Activated CD4-positive, alpha-beta T cell treated with anti-CD3 and anti-CD28 coated beads, Interleukin-2, amount 50 U/mL, for 1 hour (primary cell): ENCODE measurements at places on chromosomes 1 and 21.

GRCh38 chr1:55155522-55155921 is 59.6 kb downstream of the USP24 start:
- no peak for DNase-seq

GRCh38 chr1:86201311-86201710 is 44.7 kb upstream of the COL24A1 start:
- no peak for DNase-seq

GRCh38 chr1:211605034-211605433 is 26.1 kb upstream of the SLC30A1 start:
- no peak for DNase-seq

DNA sequence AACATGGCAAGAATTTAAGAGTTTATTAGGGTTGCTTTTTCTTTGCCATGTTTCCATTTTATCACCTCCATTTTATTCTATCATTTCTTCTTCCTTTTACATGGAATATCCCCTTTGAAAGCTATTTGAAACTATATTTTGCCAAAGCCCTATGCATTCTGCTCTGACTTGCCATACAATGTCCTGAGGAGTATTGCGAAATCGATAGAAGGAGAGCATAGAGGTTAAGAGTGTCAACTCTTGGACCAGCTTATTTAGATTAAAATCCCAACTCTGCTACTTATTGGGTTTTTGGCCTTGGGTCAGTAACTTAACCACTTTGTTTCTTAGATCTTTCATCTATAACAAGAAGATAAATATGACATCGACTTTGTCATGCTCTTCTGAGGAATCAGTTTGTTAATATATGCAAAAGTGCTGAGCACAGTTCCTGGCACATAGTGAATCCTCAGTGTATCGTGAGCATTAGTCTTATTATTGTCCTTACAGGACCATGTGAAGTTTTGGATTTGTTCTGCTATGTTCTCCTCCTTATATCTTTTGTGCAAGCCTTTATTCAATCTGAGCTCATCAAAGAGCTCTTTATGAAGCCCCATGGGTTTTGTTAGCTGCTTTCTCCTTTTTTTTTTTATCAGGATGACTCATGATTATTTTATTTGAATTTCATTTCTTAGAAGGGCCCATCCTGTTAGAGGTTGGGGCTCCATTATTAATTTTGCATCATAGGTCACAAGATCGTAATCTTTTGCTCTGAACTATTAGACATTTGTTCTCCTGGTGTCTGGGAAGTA is 17.6 kb downstream of the ACKR1 start:
- no peak for DNase-seq

GRCh38 chr1:37177230-37177864 is 143.0 kb upstream of the GRIK3 start:
- no peak for DNase-seq

DNA sequence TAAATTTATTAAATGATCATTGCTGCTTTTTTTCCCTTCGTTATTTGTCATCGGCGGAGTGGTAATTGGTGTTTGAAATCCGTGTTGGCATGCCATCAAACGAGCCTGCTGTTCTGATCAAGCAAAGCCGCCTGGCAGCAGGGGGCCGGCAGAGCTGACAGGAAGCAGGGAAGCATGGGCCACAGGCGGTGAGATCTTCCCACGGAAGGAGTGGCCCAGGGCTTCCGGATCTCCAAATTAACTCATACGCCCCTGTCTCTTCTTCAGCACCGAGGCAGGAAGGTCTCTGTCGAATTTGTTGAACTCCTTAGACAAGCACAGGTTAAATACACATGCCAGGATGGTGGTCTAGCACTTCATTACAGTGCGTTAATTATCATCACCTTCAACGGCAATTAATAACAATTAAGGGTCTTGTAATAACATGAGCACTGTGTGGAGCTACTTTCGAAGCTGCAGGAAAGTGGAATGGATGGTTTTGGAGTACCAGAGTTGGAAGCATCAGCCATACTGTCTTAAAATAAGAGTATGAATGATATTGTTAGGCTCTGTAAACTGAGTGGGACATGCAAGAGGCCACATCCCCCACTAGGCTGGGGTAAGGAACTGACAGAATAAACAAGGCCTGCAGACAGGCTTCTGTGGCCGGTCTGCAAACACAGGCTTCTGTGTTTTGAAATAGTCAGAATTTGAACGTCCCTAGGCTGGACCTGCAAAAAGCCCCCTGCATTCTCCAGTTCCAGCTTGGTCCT is 199.4 kb upstream of the DAB1 start:
- DNase-seq: no peak

GRCh38 chr1:53878492-53879105 is 11.0 kb downstream of the YIPF1 start:
- no peak for DNase-seq

GRCh38 chr1:150561974-150562445 is 12.8 kb downstream of the ADAMTSL4 start:
- peak; percentile 80 for DNase-seq

DNA sequence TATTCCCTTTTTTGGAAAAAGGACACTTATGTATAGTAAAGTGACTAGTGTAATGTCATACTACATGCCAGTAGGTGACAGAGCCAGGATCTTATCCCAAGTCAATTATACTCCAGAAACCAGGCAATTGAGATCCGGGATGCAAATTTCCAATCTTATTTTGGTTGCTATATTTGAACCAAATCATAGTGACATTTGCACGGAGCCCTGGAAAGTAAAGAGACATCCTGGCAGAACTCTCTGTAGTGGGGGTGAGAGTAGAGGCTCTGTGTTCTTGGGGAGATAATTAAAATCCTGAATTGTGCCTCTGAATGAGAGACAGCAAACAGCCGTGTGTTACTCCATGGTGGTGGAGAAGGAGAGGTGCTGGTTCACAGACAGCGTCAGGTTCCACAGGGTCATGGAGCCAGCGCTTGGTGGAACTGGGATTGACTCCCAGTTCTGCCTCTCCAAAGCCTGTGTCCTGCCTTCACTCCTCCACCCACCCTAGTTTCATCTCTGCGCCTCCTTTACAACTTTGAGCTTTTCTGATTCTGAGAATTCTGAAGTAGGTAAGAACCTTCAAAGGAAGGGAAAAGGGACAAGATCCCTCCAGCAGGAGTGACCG is 432.3 kb downstream of the PTPRU start:
- no peak for DNase-seq

- no peak for DNase-seq
These were observed 9.8 kb downstream of the C8A start for GRCh38 chr1:56864430-56864829.

GRCh38 chr21:45029948-45030681 is 44.3 kb upstream of the ADARB1 start:
- DNase-seq: no peak

DNA sequence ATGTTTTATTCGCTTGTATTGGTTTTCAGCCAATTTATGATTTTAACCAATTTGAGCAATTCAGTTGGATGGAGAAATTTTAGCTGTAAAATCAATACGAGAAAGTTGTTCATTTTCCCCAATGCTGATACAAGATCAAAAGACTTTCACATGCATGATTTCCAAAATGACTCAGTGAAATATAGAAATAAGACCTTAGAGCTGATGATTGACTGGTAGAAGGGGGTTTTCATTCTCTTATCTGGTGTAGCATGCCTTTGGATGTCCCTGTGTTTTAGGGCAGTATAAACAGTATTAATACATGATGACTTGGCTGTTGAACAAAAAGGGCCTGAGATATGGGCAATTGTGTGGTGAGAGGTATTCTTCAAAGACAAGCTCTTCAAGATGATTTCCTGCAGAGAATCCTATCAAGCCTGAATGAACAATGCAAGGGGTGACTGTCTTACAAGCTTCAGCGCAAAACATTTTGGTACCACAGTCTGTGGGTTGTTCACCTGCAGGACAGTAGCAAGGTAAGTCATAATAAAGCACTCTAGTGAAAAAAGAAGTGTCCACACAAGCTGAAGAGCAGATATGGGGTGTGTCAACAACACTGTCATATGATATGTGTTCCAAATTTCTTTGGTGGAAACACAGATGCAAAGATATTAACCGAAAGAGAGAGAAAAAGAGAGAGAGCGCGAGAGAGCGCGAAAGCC is 156.2 kb downstream of the TNFSF18 start:
- no peak for DNase-seq

GRCh38 chr1:42931911-42932422 is 26.7 kb downstream of the SLC2A1 start:
- DNase-seq: peak; percentile 68

DNA sequence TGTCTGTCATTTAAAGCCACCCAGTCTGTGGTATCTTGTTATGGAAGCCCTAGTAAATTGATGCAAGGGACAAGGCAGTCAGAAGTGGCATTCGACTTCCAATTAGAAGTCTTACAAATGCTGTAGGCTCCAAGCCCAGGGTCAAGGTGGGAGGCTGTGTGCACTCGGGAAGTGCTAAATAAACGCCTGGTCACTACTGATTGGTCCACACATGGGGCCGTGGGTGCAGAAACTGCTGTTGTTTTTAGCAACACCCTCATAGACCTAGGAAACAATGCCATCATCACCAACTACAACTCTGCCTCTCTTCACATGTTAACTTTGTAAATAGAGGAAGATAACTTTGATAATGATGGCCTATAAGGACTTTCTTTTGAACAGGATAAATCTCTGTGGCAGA is 20.2 kb upstream of the ZBTB21 start:
- no peak for DNase-seq

- DNase-seq: no peak
These were observed 158.1 kb upstream of the COA6 start for GRCh38 chr1:234214911-234215892.

DNA sequence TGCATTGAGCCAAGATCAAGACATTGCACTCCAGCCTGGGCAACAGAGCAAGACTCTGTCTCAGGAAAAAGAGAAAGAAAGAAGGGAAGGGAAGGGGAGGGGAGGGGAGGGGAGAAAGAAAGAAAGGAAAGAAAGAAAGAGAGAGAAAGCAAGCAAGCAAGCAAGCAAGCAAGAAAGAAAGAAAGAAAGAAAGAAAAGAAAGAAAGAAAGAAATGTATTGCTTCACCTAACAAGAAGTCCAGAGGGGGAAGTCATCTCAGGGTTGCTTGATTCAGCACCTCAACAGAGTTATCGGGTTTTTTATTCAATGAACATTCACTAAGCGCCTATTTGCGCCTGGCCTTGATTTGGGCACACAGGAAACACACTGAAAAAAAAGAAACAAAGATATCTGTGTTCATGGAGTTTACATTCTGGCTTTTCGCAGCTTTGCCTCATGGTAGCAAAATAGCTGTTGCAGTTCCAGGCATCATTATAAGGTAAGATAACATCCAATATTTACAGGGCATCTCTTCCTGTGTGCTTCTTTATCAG is 8.2 kb upstream of the RCSD1 start:
- DNase-seq: no peak

DNA sequence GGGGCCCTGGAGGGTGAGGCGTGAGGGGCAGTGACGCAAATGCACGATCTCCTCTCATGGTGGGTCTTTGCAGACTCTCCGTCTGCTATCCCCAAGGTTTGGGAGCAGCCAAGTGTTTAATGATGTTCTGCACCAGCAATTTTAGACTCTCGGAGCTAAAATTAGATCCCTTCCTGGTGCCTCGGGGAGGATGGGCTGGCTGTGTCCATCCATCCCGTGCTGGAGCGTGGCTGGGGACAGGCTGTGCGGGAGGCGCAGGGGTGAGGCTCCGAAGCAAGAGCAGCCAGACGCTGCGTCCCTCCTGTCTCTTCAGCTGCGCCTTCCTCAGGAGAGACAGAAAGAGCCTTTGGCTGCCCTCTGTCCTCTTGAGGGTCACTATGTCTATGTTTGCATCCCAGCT is 387.6 kb downstream of the CAMTA1 start:
- DNase-seq: no peak

DNA sequence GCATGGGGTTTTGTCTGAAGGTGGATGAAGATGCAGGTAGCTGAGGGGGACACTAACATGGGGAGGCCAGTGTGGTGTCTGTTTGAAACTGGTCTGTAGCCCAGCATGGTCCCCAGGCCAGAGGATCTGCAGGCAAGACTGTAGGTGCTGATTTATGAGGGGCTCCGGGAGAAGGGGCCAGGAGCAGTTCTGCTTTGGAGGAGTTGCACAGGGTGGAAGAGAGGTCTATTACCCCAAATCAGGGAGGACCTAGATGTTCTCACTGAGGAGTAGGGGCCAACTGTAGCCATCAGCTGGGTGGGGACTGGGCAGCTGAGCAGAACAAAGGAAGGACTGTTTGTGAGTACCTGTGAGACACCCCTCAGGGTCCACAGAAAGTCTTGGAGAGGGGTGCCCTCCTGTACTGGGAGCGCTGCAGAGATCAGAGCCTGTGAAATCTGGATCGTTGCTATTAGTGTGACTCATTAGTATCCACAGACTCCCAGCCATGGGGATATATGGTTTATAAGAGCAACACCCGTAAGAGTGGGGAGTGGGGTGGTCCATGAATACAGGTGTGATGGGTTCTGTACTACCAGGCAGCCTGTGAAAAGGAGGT is 64.3 kb upstream of the IRF2BP2 start:
- no peak for DNase-seq

- DNase-seq: no peak
These were observed 22.2 kb upstream of the SCAF4 start for GRCh38 chr21:31753949-31754707.

GRCh38 chr1:236110137-236110536 is 32.2 kb upstream of the GPR137B start:
- DNase-seq: no peak

DNA sequence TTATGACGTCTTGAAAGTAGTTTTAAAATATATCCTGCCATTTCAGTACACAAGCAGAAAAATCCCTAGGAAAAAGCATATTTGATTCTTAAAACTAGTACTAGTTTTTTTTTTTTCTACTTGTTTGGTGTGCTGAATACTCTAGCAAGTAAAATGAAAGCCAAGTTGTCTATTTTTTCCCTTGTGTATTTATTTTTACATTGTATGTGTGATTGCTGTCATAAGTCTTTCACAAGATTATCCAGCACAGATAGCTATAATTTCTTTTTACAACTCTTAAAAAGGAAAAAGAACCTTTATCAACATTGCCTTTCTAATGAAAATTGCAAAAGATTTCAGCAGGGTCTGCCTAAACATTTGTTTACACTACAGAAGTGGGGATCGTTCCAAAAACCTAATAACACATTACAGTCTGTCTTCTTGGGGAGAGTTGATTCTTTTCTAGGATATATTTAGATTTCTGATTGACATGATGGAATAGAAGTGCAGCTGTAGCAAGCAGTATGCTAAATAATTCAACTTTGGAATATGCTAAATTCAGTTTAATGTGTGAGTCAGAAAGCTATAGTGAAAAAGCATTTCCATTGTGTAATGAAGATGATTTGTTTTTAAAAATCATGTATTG is 2.5 kb downstream of the DR1 start:
- no peak for DNase-seq

- DNase-seq: no peak
These were observed 2.5 kb upstream of the TRPM2 start for GRCh38 chr21:44350773-44351481.

- DNase-seq: no peak
These were observed 8.1 kb upstream of the MMP23B start for GRCh38 chr1:1623631-1624442.

- no peak for DNase-seq
These were observed 79.7 kb upstream of the MARK1 start for GRCh38 chr1:220448217-220448616.

GRCh38 chr1:154860156-154860870 is 9.8 kb downstream of the KCNN3 start:
- DNase-seq: no peak

DNA sequence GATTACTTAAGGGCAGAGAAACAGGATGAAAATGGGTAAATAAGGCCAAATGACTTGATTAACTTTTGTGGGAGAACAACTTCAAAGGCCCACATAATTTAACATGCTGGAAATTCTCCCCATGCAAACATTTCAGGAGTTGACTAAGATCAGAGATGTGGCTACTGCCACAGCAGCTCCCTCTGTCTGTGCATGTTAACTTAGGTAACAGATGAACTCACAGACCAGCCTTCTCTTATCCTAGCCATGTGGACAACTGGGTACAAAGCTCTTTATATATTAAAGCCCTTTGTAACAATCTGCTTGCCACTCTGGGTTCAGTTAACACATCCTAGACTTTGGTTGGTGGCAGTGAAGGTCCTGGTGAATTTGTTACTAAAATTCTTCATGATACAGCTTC is 33.2 kb downstream of the BEND5 start:
- DNase-seq: no peak
